Activated naive CD4-positive, alpha-beta T cell treated with anti-CD3 and anti-CD28 coated beads, Interleukin-2, amount 50 U/mL, for 16 hours (primary cell): ENCODE measurements at places on chromosomes 3 and 15.

DNA sequence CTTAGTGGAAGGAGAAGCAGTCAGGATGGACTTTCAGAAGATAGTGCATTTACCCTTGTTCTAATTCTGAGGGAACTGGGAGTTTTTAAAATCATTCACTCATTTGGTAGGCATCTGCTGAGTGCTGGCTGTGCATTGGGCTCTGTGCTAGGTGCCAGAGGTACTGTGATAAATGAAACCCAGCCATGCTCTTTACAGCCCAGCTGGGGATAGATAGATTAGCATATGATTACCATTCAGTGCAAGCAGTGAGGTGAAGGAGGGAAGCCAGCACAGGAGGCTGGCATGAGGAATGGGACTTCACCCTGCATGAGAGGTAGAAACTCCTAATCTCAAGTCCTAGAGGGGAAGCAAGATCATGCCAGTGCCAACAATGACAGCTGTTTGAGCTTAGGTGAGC lies 361.9 kb upstream of the TRIM42 start:
- no peak for DNase-seq

DNA sequence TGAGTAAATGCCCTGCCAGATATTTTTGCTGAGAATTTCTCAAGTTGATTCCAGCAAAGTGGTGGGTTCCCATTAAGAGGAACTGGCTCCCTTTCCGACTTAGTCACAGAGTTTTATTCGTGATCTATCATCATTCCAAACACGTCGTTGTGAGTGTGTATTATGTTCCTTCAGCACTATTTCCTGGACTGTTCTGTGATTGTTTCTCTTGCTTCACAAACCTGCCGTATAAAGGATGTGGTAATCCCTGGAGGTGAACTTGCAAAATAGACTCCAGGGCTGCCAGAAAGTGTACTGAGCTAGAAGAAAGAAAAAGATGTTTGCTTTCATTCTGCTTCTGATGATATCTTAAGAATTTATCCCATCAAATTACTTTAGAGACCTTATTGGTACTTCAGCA lies 14.5 kb upstream of the CAPN3 start:
- DNase-seq = no peak

- DNase-seq = no peak
Observed at GRCh38 chr3:84987706-84988504, 29.1 kb downstream of the CADM2 start.

GRCh38 chr15:100721758-100722550 lies 119.6 kb downstream of the ASB7 start:
- DNase-seq = no peak

- no peak for DNase-seq
Observed at GRCh38 chr3:157201648-157202278, 41.8 kb upstream of the CCNL1 start.

DNA sequence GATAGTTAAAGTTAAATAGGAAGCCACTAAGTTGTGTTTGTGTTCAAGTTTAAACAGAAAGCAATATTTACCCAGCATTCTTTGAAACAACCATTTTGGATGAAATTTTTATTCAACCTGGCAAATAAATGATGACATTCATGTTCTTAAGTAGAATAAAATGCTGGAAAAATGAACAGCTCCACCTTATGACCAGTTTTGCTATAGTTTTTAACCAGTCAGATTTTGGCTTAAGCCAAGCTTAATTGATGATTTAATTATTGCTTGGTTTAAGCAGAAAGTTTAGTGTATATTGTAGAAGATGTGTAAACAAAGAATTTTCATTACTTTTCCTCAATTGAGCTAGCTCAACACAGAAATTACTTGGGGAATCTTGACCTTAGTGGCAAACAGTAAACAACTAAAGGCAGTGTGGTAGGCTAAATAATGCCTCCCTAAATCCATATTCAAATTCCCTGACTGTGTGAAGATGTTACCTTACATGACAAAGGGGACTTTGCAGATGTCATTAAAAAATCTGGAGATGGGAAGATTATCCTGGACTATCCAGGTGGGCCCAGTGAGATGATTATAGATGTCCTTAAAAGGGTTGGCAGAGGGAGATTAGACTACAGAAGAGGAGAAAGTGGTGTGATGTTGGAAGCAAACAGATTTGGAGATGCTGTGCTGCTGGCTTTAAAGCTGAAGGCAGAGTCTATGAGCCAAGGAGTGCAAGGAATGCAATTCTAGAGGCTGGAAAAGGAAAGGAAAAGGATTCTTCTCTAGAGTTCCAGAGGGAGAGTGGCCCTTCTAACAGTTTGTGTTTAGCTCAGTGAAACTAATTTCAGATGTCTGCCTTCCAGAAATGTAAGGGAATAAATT lies 448.6 kb upstream of the GOLIM4 start:
- no peak for DNase-seq

DNA sequence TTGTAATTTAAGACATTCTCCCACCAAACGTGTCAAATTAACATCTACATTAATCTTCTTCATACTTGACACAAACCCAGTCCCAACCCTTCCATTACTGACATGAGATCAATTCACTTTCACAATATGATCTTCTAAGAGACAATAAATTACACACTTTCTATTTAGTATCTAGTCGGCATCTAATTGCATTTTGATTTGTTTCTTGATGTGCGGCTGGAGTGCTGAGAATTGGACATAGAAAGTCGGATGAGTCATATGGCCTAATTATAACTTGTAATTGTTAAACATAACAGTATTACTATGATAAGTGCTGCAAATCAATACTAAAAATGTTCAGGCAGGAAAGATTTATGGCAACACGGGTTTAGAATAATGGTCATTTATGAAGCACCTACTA lies 78.4 kb upstream of the RORA start:
- no peak for DNase-seq

GRCh38 chr3:53350652-53351051 lies 3.3 kb upstream of the DCP1A start:
- no peak for DNase-seq

- no peak for DNase-seq
Observed at GRCh38 chr15:64163659-64164362, 989 bp upstream of the PPIB start.

DNA sequence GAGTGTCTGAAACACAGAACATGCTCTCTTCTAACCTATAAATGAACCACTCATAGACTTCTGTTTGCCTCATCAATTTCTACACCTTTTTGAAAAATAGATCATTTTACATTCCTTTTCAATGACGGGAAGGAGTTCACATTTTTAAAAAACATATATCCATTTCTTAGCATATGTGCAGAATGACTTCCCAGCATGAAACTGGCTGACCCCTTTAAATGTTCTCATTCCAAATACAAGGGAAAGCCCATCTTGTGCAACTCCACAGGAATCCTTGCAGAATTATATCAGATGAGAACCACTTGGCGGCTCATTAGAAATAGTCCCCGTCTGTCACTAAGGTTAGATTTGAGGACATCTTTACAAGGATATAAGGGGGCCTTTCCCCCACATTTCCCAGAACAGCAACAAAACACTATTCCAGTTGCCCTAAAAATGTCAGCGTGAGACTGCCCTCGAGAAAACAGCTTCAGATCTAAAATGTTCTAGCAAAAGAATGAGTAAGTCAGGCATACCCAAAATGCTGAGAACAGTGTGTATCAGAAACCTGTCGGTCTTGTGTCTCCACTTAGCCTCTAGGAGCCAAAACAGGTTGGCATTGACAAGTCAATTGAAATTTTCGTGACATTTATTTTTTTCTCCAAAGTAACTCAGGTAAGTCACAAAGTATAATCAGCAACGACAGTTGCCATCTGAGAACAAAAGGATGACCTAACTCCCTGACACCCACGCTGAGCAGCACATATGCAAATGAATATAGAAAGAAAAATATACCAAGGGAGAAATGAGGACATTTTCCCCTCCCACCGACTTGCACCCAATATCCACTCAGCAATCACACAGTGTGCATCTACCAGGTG lies 63.1 kb downstream of the FOXP1 start:
- DNase-seq = no peak

DNA sequence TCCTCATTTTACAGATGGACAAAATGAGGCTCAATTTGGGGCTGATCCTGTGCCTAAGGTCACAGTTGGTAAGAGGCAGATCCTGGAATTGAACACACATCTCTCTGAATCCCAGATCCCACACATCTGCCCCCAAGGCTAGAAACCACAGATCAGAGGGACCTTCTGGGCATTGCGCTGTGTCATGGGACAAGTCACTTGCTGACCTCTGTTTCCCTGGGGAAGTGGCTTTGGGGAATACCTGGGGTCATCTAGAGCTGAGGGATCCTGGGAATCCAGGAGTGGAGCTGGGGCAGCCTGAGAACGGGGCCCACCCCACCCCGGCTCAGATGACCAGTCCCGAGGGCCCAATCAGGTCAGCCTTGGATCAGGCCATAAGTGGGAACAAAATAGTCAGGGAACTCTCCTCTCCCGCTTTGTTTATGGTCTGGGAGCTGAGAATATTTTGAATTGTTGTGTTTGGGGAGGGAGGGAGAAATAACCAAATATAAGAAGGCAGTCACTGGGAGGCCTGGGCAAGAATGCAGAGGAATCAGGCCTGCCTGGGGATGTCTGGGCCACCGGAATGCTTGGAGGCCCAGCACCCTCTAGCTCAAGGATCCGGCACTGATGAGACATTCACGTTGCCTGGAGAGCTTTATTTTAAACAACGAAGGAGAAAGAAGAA lies 8.8 kb upstream of the SLC6A6 start:
- no peak for DNase-seq

GRCh38 chr3:66010739-66011655 lies 27.7 kb downstream of the MAGI1 start:
- DNase-seq = no peak

DNA sequence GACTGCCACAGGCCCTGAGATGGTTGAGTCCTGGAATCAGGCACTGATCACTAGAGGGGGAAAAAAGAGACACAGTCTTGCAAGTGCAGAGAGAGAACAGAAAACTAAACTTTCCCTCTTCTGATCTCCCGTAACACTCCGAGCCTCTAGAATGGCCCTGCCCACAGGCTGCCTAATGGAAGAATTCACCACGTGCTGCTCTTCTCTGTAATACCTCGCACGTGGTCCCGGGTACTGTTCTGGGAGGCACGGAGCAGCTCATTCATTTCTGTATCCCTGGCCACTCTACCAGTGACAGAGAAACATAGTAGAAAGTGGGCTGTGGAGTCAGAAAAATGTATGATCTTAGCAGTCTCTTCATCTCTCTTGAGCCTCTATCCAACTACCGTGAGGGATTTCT lies 30.4 kb downstream of the VGLL4 start:
- no peak for DNase-seq

DNA sequence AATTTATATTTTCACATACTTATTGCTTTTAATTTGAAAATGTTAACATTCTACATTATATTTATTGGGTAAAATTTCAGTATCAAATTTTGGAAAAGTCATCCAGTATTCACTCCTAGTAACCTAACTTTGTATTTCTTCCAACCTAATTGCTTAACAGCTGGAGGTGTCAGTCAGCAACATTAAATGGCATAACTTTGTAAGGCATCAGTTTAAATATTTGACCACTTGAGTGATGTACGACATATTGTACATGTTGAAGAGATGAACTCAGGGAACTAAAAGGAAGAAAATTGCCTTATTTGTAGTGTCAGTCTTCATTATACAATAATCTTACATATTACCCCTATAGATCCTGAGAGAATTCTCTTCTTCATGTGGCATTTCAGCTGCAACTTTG lies 326.8 kb downstream of the NAALADL2 start:
- no peak for DNase-seq

DNA sequence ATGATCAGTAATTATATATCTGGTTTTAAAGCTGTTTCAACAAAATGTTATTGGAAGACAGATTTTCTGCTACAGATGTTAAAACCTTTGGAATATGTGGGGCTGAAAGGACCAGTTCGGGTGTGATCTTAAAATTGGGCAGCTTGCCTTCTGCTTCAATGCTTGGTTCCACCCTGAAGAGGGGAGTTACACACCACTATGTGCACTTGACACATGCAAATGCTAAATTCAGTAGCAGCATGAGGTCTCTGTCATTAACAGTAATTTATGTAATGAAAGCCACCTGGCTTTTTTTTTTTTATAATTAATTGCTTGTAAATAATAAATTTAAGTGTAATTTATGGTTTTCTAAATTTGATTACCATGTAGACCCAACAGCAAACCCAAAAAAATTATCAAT lies 24.6 kb downstream of the CDIN1 start:
- no peak for DNase-seq

- DNase-seq = no peak
Observed at GRCh38 chr3:125104639-125105038, 48.8 kb upstream of the HEG1 start.

GRCh38 chr15:61083081-61083787 lies 145.9 kb downstream of the RORA start:
- DNase-seq = no peak

DNA sequence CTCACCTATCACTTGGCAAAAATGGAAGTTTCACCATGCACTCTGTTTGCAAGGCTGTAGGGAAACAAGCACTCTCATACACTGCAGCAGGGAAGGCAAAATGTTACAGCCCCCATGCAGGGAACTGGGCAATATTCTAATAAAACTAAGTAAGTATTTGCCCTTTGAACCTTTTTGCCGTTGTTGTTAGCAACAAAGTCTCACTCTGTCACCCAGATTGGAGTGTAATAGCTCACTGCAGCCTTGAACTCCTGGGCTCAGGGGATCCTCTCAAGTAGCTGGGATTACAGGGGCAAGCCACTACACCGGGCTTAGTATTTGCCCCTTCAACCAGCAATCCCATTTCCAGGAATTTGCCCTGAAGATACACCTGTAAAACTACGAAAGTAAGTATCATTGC lies 122.5 kb downstream of the TBC1D5 start:
- DNase-seq = no peak
